GM23248 (cell line): ENCODE measurements at places on chromosomes 16 and 17. TPM values are rescaled to one million over a fixed set of nuclear protein-coding genes. Genes with fewer than 3 reads are reported as not detected.
A peak's percentile ranks its signal among the peaks of the same experiment; 100 is the strongest.

DNA sequence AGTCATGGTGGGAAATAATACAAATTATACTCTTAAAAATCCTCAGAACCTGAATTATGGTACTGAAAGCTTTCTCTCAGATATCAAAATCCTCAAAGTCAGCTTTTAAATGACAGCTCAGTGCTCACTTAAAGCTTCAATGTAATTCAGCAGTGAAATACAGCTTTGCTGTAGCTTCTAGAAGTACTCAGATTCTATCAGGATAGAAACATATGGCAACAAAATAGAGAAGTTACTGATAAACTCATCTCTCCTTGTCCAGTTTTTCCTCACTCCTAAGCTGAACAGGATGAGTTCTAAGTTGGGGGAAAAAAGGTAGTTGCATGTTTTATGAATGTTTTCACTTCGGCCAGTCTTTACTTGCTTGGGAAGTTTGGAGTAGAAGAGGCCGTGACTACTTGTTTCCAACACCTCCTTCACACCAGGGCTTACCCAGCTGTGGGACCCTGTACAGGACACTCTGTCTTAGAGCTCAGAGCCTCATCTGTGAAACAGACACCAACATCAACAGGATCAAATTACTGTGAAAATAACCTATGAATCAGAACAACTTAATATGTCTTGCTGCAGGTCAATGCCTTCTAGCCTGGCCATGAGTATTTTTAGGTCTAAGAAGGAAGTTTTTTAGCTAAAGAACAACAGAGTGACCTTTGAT is 30.2 kb downstream of the OGFOD1 start:
- H3K27ac ChIP-seq = peak overlapping the region; percentile 2; the same call in 1 of the 2 replicates
- H3K27me3 ChIP-seq = no peaks in the 10 kb centered on the region
- peaks cover 46% of the 10 kb centered on the region for H3K36me3 ChIP-seq
- DNase-seq = peak; percentile 23

DNA sequence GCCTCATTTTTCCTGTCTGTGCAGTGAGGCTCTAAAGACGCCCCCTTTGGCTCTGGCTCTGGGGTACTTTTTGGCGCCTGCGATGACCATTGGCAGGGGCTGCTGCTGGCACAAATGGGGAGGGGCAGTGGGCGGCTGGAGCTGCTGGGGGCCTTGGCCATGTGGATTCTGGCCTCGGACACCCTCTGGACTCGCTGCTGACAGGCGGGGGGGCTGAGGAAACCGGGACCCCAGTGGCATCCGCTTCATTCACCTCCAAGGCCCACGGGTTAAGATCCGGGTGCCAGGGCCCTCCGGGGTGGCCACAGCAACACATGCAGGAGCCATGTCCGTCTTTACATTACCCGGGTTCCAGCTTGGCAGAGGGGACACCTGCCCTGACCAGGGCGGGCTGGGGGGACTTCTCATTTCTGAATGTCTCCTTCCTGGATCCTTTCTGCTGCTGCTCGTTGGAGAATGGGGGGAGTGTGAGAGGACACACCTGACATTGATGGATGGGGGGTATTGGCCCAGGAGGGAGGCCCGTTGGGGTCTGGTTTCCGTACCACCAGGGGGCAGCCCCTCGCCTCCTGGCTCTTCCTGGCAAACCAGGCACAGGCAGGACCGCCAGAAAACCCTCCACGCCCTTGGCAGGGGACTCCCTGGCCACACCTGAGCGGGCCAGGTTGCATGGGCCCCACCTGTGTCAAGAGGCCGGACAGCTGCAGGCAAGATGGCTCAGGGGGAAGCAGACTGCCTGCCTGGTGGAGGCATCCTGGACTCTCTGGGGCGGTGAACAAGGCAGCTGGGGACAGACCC is 21.8 kb downstream of the GSE1 start:
- H3K4me1 ChIP-seq = 0 out of 2 replicates have a peak, but pooled peaks cover 3% of the 10 kb centered on the region
- no peak overlapping the region for H3K27ac ChIP-seq
- DNase-seq = no peak
- no peak overlapping the region for H3K4me3 ChIP-seq
- H3K27me3 ChIP-seq = no peaks in the 10 kb centered on the region
- no peaks in the 10 kb centered on the region for H3K36me3 ChIP-seq

DNA sequence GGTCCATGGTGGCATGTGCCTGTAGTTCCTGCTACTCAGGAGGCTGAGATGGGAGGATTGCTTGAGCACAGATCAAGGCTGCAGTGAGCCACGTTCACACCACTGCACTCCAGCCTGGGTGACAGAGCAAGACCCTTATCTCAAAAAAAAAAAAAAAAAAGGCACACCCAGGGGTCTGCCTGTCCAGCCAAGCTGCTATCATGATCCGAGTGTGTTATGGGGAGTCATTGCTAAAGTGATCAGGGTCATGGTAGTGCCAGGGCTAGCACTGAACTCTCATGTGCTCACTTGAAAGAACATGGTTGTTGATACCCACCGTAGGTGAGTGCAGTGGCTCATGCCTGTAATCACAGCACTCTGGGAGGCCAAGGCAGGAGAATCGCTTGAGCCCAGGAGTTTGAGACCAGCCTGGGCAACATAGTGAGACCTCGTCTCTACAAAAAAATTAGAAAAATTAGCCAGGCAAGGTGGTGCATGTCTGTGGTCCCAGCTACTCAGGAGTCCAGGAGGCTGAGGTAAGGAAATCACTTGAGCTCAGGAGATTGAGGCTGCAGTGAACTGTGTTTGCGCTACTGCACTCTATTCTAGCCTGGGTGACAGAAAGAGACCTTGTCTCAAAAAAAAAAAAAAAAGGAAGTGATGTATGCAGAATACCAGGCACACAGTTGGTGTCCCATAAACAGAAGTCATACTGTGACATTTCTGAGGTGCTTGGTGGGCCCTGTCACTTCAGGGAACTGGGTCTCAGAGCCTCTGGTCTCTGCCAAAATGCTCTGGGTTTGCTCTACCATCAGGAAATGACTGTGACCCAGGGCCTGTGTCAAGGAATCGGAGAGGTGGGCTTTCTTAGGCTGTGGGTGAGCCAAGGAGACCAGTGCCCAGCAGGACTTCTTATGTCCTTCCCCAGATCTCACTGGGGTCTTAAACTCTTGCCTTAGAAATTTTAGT is 2.2 kb downstream of the PRM1 start:
- H3K27ac ChIP-seq = no peak overlapping the region
- H3K36me3 ChIP-seq = no peaks in the 10 kb centered on the region
- no peak for DNase-seq
- no peaks in the 10 kb centered on the region for H3K27me3 ChIP-seq
- no peak overlapping the region for H3K4me3 ChIP-seq

- no peaks in the 10 kb centered on the region for H3K27me3 ChIP-seq
- H3K4me1 ChIP-seq = peaks cover 53% of the 10 kb centered on the region
- no peaks in the 10 kb centered on the region for H3K36me3 ChIP-seq
- DNase-seq = no peak
- no peak overlapping the region for H3K4me3 ChIP-seq
Measured at GRCh38 chr17:13417381-13417950, 184.3 kb downstream of the HS3ST3A1 start.

- peaks cover 47% of the 10 kb centered on the region for H3K4me1 ChIP-seq
- 0 out of 2 replicates have a peak overlapping the region, but pooled peaks have one; percentile 6 for H3K4me3 ChIP-seq
- no peaks in the 10 kb centered on the region for H3K27me3 ChIP-seq
- peak overlapping the region; percentile 96 for H3K27ac ChIP-seq
- no peaks in the 10 kb centered on the region for H3K36me3 ChIP-seq
Measured at GRCh38 chr17:3888343-3889171, 4.3 kb downstream of the CAMKK1 start.

TM4SF5 gene
- not detected in 2 replicates for total RNA-seq

ARL4D gene
- total RNA-seq = 23.0 and 27.8 TPM in 2 replicates

DNA sequence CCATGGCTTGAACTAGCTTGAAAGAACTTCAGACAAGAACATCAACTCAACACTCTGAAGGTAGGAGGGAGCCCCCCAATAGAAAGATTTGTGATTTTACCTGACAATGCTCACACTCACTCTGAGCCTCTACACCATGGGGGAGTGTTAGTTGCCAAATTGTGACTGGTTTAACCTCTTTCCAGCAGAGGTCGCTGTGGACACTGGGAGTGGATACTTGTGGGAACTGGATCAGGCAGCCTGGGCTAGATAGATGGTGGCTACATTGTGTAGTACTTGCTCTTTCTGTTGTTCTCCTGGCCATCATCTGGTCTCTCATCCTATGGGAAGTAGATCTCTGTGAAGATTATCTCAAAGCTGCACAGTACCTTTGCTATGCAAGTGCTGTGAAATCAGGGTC is 2.9 kb downstream of the SMPD3 start:
- peaks cover 8% of the 10 kb centered on the region; the same call in 1 of the 2 replicates for H3K27me3 ChIP-seq
- no peak overlapping the region for H3K4me3 ChIP-seq
- DNase-seq = peak; percentile 63
- no peak overlapping the region for H3K27ac ChIP-seq
- peaks cover 8% of the 10 kb centered on the region for H3K4me1 ChIP-seq
- no peaks in the 10 kb centered on the region for H3K36me3 ChIP-seq

DNA sequence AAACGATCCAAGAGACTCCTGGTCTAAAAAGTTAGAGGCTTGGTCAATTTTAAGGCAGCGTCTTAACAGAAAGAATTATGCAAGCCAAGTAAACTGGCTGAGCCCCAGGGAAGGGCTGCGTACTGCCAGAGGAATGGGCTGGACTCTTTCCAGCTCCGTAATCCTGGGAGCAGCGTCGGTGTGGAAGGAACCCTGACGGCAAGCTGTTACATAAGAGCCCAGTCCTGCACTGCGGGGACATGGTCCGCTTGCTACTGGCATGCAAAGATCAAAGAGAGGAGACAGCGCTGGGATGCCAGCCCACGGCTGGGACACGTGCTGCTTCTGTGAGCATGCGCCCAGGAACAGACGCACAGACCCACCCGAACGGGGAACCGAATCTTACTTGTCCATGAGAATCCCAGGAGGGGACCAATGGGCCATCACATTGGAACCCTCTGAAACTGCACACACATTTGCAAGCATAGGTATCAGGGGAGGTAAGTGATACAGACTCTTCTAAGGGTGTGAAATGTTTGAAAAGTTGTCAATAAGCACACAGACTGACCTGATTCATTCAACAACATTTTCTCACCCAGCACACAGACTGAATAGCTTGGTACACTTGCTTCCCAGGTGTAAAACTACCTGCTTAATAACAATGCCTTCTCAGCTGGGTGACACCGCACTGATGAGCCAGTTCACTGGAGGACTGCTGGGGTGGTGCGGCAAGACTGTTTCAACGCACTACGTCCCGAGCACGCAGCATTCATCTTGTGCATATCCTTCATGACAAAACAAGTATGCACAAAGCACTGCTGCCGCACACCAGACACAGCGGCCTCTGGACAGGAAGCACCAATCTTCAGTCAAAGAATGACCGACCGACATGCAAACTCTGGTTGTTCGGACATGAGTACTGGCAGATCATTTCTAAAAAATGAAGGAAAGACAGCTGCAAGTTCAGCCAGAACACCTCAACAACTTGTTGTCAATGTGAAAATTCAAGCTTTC is 94.9 kb downstream of the ANKRD11 start:
- DNase-seq = peak; percentile 97
- H3K36me3 ChIP-seq = no peaks in the 10 kb centered on the region
- peak overlapping the region; percentile 30 for H3K4me3 ChIP-seq
- no peaks in the 10 kb centered on the region for H3K27me3 ChIP-seq
- H3K4me1 ChIP-seq = peaks cover 27% of the 10 kb centered on the region
- peak overlapping the region; percentile 80 for H3K27ac ChIP-seq

TK1 gene
- total RNA-seq = 58.6 and 84.5 TPM in 2 replicates

TMED6 gene
- not detected in 2 replicates for total RNA-seq

NPIPB6 gene
- 0.32 TPM in 1 of 2 replicates, not detected in the other for total RNA-seq

C1QTNF8 gene
- total RNA-seq = not detected in 2 replicates

- peaks cover 16% of the 10 kb centered on the region; the same call in 1 of the 2 replicates for H3K4me1 ChIP-seq
- H3K4me3 ChIP-seq = peak overlapping the region; percentile 85
- H3K27ac ChIP-seq = peak overlapping the region; percentile 98
- DNase-seq = peak; percentile 99
Measured at GRCh38 chr16:30697264-30698138, 1.5 kb upstream of the SRCAP start.

CPNE2 gene
- total RNA-seq = 7.3 and 13.9 TPM in 2 replicates

DNA sequence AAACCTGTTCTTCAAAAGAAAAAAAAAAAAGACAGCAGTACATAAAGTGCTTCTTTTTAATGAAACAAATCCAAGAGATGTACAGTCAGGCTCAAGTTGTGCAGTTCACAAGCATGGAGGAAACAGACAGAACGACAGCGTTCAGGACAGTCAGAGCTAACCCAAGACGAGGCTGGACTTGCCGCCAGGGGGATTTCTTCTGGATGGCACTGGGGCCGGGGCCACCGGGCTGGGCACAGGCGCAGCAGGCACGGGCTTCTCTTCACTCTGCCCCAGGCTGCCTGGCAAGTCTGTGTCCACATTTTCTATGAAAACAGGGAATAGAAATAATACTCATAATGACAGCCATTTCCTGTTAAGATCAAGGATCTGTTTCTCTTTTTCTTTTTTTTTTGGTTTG is 4.4 kb upstream of the NT5C start:
- no peak for DNase-seq
- H3K4me3 ChIP-seq = no peak overlapping the region
- no peak overlapping the region for H3K27ac ChIP-seq
- no peaks in the 10 kb centered on the region for H3K4me1 ChIP-seq

- peaks cover 30% of the 10 kb centered on the region for H3K4me1 ChIP-seq
- H3K36me3 ChIP-seq = no peaks in the 10 kb centered on the region
- peak overlapping the region; percentile 89 for H3K27ac ChIP-seq
- DNase-seq = peak; percentile 68
Measured at GRCh38 chr17:56914581-56915273, 878 bp upstream of the TRIM25 start.

DNA sequence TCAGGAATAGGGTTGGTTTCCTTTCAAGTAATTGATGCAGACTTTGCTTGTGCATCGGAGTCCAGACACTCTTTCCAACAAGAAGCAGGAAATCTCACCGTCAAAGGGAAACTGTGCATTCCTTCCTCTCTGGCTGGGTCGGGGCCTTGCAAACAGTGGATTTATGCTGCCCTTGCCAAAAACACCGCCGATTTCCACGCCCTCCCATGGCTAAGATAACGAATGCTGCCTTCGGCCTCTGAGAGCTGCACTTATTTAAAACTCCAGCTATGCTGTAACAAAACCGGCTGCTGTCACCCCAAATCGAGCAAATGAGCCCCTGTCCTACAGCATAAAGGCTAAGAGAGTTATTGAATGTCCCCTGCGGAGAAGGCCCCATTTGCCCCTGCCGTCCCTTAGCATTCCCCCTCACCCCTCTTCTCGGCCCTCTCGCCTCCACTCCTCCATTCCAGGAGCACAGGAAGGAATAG is 275.5 kb upstream of the IRX5 start:
- peak; percentile 40 for DNase-seq
- no peaks in the 10 kb centered on the region for H3K36me3 ChIP-seq
- no peaks in the 10 kb centered on the region; the same call in 1 of the 2 replicates for H3K27me3 ChIP-seq

GRCh38 chr16:55656691-55657092 is 904 bp downstream of the SLC6A2 start:
- H3K27me3 ChIP-seq = peaks cover 49% of the 10 kb centered on the region
- H3K4me3 ChIP-seq = no peak overlapping the region
- H3K4me1 ChIP-seq = no peaks in the 10 kb centered on the region
- no peaks in the 10 kb centered on the region for H3K36me3 ChIP-seq
- no peak for DNase-seq

- no peak overlapping the region for H3K4me3 ChIP-seq
- no peaks in the 10 kb centered on the region for H3K36me3 ChIP-seq
- H3K27me3 ChIP-seq = 0 out of 2 replicates have a peak, but pooled peaks cover 7% of the 10 kb centered on the region
Measured at GRCh38 chr16:15754821-15755534, 101.8 kb downstream of the MYH11 start.
